ENCODE measurements at places on chromosomes 12 and 14.

GRCh38 chr12:94277426-94278000 is 129.1 kb downstream of the PLXNC1 start:
- no peak for DNase-seq

GRCh38 chr12:132174015-132174838 is 30.0 kb downstream of the NOC4L start:
- DNase-seq = no peak

- no peak for DNase-seq
Measured at GRCh38 chr12:14892726-14893505, 7.3 kb upstream of the MGP start.

DNA sequence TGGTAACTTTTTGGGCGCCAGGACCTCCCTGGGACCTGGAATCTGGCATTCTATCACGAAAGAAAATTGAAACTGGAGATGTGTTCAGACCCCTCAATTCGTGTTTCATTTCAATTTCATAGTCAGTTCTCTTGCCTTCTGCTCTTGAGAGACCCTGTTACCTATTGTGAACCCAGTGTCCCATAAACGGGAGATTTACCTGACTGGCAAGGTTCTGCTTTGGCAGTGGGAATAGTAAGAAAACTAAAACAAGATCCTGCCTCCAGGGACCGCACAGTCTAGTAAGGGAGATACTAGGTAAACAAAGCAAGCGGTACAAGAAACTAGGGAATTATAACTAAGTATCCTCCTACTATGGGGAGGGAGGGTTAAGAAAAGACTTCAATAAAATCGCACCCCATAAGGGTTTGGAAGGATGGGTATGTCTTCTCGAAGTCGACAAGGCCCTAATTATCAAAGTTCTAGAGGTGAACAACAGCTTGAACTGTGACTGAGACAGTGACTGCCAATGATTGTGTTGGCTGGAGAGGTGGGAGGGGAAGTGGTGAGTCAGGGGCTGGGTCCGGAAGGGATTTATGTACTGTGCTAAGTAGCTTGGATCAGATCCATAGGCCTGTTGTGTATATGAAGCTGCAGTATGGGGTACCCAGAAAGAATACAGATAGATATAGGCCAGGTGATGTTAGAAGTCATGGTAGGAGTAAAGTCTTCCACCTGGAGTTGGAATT is 754 bp downstream of the ACSS3 start:
- DNase-seq = no peak

- DNase-seq = no peak
Measured at GRCh38 chr12:4609071-4609470, 39.8 kb downstream of the AKAP3 start.

Data from stimulated activated CD4-positive, alpha-beta T cell treated with anti-CD3 and anti-CD28 coated beads, Interleukin-15, amount 100 ng/mL, for 48 hours (primary cell).